ENCODE measurements at places on chromosomes 6 and 20.

GRCh38 chr6:62465206-62465605 lies 179.2 kb upstream of the KHDRBS2 start:
- H3K4me1 ChIP-seq: no peaks in the 10 kb centered on the region
- no peak for DNase-seq
- no peaks in the 10 kb centered on the region for H3K27me3 ChIP-seq

- no peaks in the 10 kb centered on the region for H3K36me3 ChIP-seq
- no peaks in the 10 kb centered on the region for H3K4me1 ChIP-seq
- H3K27ac ChIP-seq: no peak overlapping the region
Observed at GRCh38 chr6:124026694-124027093, 223.0 kb downstream of the NKAIN2 start.

DNA sequence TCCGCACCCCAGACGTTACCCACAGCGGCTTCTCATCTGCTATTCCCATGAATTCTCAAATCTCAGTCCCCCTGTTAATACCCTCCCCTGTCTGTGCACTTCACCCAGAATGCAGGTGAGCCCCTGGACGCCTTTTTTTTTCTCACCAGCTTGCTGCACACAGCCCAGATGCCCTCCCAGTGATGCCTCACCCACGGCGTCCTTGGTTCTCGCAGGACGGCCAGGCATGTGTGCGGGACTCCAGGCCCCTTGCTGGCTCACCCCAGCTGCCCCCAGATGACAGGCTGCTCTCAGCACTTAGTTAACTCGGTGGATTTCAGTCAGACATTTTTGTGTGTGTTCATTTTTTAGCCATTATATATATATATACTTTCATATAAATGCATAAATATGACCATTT lies 25.4 kb upstream of the PI16 start:
- no peaks in the 10 kb centered on the region for H3K27me3 ChIP-seq
- H3K4me3 ChIP-seq: no peak overlapping the region
- peaks cover 23% of the 10 kb centered on the region for H3K4me1 ChIP-seq
- H3K27ac ChIP-seq: no peak overlapping the region
- H3K36me3 ChIP-seq: peaks cover 6% of the 10 kb centered on the region

DNA sequence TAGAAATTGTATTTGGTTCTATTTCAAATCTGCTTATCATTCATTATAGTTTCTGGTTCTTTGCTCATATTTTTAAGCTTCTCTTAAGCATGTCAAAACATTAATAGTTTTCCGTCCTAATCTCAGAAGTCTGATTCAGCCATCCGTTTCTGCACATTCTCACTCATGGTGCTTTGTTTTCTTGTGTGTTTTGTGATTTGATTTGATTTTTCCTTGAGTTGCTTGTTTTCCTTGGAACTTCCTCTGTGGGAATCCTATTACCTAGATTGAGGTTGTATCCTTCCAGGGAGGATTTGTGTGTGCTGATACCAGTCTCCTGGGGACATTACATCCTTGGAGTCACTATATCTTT lies 7.9 kb downstream of the SNX9 start:
- H3K27ac ChIP-seq: peak overlapping the region; percentile 73
- H3K4me3 ChIP-seq: no peak overlapping the region
- no peaks in the 10 kb centered on the region for H3K27me3 ChIP-seq
- peaks cover 26% of the 10 kb centered on the region for H3K4me1 ChIP-seq
- no peaks in the 10 kb centered on the region for H3K36me3 ChIP-seq
- no peak for DNase-seq

DNA sequence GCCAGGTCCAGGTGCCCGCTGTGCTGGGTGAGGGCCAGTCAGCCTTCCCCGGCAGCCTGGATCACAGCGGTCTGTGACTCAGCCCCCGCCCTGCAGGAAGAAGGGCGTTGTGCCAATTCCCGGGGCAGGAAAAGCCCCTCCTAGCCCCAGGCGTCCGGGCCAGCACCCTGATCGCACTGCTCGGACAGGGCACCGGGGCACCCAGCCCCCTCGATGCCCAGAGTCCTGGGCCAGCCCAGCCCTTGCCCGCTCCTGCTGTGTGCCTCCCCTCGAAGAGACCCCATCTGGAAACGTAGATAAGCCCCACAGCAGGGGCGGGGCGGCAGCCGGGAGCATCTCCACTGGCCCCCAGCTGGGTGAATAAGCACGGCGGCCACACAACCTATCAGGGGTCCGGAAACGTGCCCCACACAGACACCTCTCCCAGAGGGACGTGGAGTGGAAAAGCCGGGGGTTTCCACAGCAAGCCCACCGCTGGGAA lies 9.9 kb downstream of the LAMA5 start:
- H3K36me3 ChIP-seq: peaks cover 77% of the 10 kb centered on the region
- H3K4me1 ChIP-seq: peaks cover 92% of the 10 kb centered on the region
- no peak overlapping the region for H3K4me3 ChIP-seq

- H3K4me1 ChIP-seq: peaks cover 10% of the 10 kb centered on the region
- no peak overlapping the region for H3K27ac ChIP-seq
- H3K36me3 ChIP-seq: no peaks in the 10 kb centered on the region
- H3K27me3 ChIP-seq: no peaks in the 10 kb centered on the region
- no peak for DNase-seq
- H3K4me3 ChIP-seq: no peak overlapping the region
Observed at GRCh38 chr6:138005846-138006245, 101.4 kb downstream of the PERP start.

GRCh38 chr20:20741087-20742045 lies 28.9 kb upstream of the RALGAPA2 start:
- no peaks in the 10 kb centered on the region for H3K4me1 ChIP-seq
- DNase-seq: no peak
- no peak overlapping the region for H3K27ac ChIP-seq
- H3K4me3 ChIP-seq: no peak overlapping the region
- no peaks in the 10 kb centered on the region for H3K27me3 ChIP-seq
- H3K36me3 ChIP-seq: no peaks in the 10 kb centered on the region

GRCh38 chr20:62819494-62820174 lies 2.8 kb downstream of the COL9A3 start:
- H3K27ac ChIP-seq: no peak overlapping the region
- no peaks in the 10 kb centered on the region for H3K36me3 ChIP-seq
- no peak overlapping the region for H3K4me3 ChIP-seq
- H3K27me3 ChIP-seq: peaks cover 20% of the 10 kb centered on the region
- peaks cover 17% of the 10 kb centered on the region for H3K4me1 ChIP-seq

DNA sequence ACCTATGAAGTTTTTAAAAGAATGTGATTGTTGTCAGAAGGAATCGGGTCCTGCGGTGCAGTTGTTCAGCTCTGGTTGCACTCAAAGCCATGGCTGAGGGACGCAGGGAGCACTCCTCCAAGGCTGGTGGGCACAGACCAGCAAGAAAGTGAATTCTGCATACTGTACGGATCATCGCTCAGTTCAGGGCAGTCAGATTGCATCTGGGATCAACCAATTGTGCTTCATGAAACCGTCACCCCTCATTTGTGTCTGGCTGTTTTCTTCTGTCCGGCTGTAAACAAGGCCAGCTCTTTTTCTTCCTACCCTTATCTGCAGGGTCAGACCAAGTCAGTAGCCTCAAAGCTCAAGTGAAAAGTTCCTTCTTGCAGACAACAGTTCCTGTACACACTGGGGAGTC lies 478.3 kb downstream of the TFAP2A start:
- no peaks in the 10 kb centered on the region for H3K36me3 ChIP-seq
- no peaks in the 10 kb centered on the region for H3K27me3 ChIP-seq
- H3K4me3 ChIP-seq: no peak overlapping the region
- H3K27ac ChIP-seq: no peak overlapping the region

DNA sequence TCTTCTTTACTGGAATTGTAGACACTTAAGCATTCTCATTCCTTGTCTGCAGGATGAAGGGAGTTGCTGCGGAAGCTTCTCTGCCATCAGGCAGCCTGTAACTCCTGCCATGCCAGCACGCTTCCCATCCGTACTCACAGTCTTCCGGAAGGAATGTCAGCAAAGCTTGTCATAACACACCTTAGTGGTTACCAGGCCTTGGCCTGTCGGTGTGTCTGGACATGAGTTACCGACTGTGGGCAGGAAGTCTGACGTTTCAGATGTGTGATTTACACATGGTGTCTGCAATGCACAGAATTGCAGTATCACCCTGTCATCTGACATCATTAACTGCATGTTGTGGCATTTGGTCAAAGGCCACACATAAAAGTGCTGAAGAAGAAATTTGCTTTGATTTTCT lies 102.2 kb downstream of the SLC24A3 start:
- H3K4me1 ChIP-seq: peaks cover 8% of the 10 kb centered on the region
- no peaks in the 10 kb centered on the region for H3K27me3 ChIP-seq
- no peak overlapping the region for H3K27ac ChIP-seq
- H3K36me3 ChIP-seq: no peaks in the 10 kb centered on the region
